ENCODE measurements at places on chromosomes 1 and 21.

DNA sequence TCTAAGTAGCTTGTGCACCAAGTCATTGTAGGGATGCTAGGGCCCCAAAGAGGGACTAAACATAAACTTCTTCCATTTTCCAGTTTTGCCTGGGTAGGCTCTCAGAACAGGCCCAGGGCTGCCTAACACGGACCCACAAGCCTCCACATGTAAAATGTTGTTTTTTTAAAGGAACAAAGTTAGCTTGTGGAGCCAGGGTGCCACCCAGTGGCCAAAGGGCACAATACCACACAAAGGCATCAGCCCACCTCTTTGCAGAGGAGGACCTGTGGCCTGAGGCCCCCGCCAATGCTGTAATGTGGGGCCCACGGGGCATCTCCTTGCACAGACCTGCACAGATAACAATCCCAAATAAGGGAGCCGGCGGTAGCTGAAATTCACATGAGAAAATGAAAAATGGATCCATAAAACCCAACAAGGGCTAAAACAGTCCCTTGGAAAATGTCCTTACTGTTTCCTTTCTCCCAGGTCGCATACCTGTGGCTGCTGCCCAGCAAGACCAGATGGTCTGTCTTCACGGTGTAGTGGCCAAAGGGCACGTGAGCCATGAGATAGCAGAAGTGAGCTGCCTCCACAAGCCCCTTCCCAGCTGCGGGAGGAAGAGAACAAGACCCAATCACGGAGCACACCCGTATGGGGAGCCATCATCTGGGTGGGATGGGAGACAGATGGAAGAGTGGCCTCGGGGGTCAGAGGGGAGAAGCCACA, 23.8 kb downstream of the SEC16B start:
- peak; percentile 40 for DNase-seq

DNA sequence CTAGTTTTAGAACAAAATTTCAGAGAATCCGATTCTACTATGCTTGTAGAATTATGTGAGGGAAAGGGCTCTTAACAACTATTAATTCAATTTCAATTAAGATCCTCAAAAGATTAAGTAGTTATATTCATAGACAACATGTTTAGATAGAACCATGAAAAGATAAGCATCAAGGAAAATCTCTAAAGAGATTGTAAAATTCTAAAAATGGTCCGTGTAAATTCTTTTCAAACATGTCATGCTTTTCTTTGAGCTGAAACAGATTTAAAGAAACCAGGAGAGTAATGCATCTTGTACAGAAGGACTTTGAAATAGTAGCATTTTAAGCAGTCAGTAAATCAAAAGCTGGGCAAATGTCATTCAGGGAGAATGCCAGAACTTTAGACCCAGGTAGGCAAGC, 1080.6 kb upstream of the B3GALT2 start:
- no peak for DNase-seq

DNA sequence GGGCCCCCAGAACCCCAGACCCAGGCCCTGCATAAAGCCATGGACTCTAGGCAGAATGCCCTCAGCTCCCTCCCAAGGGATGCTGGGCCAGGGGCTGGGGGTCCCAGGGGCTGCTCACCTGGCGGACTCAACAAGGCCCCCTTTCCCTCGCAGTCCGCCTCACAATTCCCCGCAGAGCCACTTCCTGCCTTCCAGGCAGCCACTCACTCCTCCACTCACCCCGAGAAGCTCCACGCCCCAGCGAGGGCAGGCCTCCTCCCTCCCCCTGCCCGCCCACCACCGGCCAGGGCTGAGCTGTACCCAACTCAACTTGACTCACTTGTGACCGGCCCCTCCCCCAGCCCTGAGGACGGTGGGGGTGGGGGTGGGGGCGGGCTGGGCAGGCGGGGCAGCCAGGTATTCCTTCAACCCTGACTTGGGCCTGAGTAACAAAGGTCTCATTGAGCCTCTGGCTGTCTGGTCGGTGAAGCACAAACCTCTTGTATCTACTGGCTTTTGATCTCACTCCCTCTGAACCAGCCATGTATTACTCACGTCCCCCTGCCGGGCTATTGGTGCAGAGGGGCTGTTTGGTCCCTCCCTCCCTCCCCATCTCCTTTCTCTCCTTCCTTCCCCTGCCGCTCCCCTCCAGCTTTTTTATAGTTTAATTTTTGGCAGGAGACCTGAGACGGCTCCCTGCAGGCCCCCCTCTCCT, 5.9 kb downstream of the BLACAT1 start:
- no peak for DNase-seq

DNA sequence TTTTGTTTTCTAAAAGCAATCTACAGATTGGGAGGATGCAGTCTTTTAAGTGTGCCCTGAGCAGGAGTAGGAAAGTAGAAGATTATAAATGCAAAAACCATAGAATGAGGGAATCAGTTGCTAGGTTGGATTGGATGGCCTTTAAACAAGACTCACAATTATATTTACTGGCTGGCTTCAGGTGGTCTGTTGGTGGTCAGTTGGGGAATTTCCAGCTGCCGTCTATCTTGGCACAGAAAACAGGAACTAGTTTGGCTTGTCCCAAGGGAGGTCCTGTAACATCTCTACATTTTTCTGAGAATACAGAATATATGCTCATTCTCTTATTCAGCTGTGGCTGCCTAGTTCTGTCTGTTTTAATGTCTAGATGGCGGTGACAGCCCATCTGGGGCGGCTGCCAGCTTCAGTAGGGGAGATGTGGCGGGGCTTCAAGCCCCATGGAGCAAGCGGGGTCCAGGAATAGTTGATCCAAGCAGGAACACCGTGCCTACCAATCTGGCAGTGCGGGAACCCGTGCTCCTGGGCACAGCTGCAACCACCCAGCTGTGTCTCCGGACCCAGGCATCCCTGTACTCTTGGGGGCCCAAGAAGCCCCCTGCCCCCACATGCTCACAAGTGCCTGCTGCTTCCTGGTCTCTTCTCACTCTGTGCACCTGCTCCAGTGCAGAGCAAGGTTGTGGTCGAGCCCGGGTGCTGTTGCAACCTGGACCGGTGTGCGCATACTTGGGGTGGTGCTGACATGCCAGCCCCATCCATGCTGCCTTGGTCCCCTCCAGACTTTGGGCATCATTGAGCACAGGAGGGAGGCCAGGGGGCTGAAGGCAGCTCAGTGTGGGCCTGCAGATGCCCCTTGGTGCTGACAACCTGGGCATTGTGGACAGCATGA, 1182.6 kb downstream of the AMY1C start:
- no peak for DNase-seq

GRCh38 chr1:234561319-234561718, 48.7 kb downstream of the IRF2BP2 start:
- no peak for DNase-seq

DNA sequence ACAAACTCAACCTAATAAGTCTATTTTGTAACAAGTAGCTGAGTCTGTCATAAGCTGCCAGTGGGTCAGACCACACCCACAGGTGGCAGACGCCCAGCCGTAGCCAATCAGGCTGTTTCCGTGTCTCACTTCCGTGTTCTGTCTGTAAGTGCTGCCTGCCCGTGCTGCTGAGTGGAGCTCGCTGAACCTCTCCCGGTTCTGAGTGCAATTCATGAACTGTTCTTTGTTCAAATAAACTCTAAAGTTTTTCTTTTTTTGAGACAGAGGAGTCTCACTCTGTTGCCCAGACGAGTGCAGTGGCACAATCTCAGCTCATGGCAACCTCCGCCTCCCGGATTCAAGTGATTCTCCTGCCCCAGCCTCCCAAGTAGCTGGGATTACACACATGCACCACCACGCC, 25.1 kb downstream of the POFUT2 start:
- DNase-seq = peak; percentile 44

GRCh38 chr1:154405747-154406571, 816 bp downstream of the IL6R start:
- DNase-seq = peak; percentile 83

All from fibroblast of gingiva (primary cell).